CMK (cell line): ENCODE measurements at places on chromosomes 16 and 17.

DNA sequence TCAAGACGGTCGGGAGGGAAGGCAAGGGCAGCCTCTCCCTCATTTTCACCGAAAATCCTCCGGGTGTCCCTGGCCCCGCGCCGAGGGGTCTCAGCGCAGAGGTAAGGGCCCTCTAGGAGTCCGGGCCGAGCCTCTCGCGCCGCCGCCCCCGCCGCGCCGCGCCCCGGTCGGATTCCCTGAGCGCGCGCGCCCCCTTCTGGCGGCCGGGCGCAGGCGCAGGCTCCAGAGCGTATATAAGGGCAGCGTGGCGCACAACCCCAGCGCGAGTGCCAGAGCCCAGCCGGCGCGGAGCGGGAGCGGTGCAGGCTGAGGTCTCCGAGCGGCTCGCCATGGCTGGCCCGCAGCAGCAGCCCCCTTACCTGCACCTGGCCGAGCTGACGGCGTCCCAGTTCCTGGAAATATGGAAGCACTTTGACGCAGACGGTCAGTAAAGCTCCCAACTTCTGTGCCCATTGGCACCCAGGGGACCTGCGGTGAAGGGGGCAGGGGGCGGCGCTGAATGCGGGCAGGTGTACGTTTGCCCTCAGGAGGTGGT, at the start of gene CALB2:
Gene CALB2 (plus strand): TSS at position 260 of the 535 bp plus-strand sequence. CDS start 70 bp downstream, at position 330.
- no peak for DNase-seq

- no peak for DNase-seq
These were observed 35.5 kb upstream of the ZC3H18 start for GRCh38 chr16:88534638-88535190.

DNA sequence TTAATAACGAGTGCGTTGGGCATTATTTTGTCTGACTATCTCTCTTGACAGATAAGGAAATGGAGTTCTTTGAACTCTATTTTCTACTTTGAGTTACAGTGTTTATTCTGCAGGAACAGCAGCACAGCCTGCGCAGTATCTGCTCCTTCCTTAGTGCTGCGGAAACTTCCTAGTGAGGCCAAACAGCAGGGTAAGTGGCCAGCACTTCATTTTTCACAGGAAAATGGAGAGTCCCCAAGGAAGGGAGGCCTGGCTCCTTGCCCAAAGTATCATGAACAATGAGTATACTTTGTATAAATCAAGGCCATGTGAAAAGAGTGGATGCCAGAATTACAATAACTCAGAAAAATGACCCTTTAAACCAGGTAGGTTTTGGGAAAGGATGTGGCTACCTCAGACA, 140.6 kb downstream of the VPS53 start:
- no peak for DNase-seq

DNA sequence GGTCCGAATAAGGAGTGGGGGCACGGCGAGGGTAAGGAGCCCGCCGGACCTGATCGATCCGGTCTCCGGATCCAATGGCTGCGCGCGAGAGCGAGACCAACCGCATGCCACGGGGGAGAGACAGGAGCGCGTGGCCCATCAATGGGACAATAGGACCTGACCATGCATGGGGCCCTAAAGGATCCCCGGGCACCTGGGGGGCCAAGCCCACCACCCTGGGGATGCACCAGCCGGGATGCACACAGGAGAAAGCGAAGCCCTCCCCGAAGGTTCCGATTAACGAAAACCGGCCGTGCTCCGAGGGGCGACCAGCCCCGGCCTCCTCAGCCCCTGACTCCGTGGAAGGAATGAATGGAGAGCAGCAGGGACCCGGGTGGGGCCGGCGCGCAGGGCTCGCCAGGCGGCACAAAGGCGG, 525 bp downstream of the JPT1 start:
- no peak for DNase-seq

DNA sequence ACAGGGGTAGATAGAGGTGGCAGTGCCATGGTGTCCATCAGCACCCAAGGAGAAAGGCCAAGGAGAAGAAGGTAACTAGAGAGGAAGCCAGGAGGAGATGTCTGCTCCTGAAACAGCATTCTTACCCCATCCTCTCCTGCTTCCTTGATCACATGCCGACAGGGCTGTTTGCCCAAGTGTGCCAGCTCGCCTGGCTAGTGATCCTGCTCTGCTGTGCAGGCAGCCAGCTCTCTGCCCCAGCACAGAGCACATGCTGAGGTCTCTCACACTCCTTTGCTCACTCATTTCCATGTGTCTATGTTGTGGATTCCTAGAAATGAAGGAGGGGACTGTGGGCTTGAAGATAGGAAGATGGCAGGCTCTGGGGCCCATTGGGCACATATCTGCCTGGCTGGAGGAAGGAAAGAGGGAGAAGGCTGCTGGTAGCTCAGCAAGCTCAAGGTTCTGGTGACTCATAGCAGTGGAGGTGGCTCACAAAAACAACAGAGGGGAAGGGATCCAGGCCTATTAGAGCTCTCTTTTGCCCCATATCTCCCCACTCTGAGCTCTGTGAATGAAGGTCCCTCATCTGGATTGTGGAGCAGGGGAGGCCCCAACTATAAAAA, 54.3 kb downstream of the NEUROD2 start:
- no peak for DNase-seq

GRCh38 chr16:72913551-72913950, 134.4 kb downstream of the ZFHX3 start:
- DNase-seq: no peak

DNA sequence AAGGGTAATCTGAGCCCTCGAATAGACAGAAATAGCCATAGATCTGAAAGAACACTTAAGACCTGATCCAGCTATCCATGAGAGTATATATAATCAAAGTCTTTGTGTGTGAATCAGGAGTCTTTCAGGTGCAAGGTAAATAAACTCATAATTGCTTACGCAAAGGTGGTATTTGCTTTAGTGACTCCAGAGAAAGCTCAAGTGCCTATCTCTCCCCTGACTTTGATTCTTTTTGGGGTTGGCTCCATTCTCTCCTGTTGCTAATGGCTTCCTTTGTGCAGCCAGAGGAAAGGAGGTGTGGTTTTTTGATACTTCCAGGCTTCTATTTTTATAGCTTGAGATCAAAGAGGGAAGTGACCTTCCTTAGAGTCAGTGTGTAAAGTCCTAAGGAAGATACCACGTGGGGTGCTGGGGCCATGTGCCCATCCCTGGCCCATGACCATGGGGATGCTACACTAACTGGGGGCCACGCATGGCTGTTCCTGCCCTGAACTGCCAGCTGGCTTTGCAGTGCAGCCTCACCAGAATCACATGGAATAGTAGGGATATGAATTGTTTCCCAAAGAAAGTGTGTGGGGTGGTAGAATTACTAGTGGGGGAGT, 45.8 kb downstream of the TENT4B start:
- no peak for DNase-seq

DNA sequence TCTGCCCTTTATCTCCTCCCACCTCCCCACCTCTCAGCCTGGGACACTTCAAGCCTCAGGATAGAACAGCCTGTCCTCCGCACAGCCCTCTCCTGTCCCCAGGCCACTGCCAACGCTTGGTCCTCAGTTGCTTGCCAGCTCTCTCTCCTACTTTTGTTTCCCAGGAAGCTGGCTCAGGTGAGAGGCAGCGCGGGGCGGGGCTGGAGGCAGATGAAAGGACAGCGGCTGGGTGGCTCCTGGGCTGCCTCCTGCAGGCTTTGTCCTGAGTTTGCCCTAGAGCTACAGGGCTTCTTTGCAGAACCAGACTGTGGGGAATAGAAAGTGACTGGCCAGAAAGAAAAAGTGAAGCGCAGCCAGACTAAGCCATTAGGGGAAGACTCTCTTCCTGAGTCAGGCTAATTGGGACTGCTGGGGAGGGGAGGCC, 48.2 kb upstream of the CDC42EP4 start:
- no peak for DNase-seq
